ENCODE measurements at places on chromosomes 3 and 15.

DNA sequence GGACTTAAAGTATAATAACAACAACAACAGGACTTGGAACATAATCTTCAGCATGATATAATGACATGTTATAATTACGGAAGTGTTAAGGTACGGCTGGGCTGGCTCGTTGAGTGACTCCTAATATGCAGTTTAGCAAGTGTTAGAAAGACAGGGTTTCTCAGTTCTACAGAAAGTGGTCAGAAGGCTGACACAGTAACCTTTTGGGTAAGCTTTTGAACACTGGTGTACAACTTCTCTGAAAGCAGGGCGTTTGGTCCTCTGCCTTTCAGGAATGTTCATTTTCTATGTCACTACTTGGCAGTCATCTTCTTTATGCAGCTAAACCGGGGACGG lies 133.3 kb upstream of the SLC2A2 start:
- DNase-seq: no peak

DNA sequence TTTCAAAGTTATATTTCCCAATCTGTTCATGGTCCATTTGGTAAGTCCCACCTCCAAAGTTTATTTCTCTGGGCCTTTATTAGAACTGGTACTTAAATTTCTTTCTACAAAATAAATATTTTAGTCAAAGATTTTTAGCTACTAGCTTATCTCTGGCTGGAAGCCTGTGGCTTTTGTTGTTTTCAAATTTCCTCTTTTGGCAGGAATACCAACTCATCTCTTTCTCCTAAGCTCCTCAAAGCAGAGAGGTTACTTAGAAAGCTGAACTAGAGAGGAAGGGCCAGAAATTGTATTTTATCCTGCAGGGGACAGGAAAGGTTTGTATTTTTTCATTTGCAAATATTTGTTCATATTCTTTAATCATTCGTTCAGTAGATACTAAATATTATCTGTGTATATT lies 227.8 kb downstream of the TBL1XR1 start:
- no peak for DNase-seq

- DNase-seq: no peak
Measured at GRCh38 chr3:162141272-162141791, 644.7 kb downstream of the OTOL1 start.

- no peak for DNase-seq
Measured at GRCh38 chr3:28287046-28287445, 45.6 kb downstream of the CMC1 start.
